ENCODE measurements at places on chromosomes 1 and 21.

DNA sequence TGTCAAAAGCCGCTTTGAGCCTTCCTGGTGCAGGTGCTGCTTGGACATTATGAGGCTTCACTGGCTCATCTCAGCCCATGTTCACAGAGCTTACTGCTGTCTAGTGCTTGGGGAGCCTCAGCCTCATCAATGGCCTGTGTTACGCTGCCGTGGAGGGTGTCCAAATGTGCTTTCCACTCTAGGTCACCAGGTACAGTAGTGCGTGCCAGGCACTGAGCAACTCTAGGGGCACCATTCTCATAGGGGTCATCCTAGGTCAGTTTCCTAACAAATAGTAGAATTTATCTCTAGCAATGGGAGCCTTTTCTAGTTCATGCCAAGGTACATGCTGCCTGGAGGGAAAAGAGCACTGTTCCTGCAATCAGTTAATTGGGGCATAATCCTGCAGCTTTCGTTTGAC lies 193.8 kb downstream of the DYRK1A start:
- no peak for DNase-seq

DNA sequence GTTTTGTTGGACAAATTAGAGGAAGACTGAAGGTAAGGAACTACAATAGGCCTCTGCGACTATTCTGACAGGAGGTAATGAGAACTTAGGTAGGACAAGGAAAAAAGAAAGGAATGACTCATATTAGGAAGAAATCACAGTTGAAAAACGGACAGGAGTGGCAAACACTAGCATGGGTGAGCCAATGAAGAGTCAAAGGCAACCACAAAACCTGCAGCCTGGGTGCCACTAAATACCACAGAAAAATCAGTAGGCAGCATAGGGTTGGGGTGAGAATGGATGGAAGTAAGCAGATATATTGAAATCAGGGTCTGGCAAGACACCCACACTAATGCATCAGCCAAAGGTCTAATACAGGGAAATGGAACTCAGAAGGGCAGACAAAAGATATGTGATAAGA lies 10.0 kb downstream of the RBM34 start:
- DNase-seq, result no peak

DNA sequence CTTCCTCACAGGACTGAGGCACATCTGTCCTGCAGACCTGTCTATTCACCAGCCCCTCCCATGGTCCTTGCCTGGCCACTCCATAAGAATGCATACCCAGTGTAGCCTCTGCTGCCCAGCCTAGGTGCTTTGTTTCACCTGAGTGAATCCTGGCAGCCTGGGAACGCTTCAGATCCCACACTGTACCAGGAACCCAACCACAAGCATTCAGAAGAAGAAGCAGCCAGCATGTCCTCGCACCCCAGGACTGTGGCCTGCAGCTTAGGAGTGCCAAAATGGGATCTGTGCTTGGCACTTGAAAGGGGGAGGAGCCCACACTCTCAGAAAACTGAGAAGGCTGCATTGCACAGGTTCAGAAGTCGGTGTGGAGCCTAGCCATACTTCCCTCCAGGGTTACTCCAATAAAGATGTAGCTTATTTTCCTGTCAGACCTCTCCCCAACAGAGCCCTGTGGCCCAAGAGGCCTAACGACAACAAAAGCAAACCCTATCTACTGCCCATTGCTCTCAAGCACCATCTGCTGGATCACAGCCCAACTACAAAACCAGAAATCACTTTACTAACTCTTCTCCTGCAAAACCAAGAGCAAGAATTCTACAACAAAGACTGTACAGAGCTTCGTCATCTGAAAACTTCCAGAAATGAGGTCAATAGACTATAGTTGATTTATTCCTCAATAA lies 923.1 kb upstream of the NEGR1 start:
- DNase-seq, result no peak

- no peak for DNase-seq
Measured at GRCh38 chr1:221715321-221716169, 26.3 kb downstream of the DUSP10 start.

DNA sequence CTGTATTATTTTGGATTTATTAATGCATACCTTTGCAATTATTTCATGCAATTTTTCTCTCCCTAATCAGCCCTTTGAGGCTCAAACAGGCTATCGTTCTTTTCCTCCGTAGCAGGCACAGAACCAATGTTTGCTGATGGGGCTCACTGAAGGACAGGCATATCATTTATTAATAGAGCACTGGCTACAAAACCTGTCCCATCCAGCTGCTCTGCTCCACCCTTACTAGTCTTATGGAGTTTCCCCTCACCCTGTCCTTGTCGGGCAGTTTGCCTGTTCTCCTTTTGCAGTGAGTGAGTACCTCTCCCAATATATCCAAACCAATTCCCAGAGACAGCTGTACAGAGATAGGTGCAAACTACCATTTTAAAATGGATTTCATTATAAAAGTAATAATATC lies 16.6 kb upstream of the FCAMR start:
- no peak for DNase-seq

All from natural killer cell (primary cell).